ENCODE measurements at places on chromosomes 2 and 18.
A peak's percentile ranks its signal among the peaks of the same experiment; 100 is the strongest.

DNA sequence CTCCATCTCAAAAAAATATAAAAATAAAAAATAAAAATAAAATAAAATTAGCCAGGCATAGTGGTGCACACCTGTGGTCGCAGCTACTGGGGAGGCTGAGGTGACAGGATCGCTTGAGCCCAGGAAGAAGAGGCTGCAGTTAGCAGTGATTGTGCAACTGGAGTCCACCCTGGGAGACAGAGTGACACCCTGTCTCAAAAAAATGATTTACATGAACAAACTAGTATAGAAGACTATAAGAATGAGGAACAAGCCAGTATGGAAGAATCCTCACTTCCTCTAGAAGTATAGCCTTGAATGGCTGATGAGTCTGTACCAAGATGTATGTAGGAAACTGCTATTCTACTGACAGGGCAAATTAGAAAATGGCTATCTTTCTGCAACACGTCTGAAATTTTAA, 10.9 kb downstream of the YES1 start:
- no peak for DNase-seq

- peak; percentile 96 for DNase-seq
These were observed 13.1 kb downstream of the GNLY start for GRCh38 chr2:85707304-85707703.

DNA sequence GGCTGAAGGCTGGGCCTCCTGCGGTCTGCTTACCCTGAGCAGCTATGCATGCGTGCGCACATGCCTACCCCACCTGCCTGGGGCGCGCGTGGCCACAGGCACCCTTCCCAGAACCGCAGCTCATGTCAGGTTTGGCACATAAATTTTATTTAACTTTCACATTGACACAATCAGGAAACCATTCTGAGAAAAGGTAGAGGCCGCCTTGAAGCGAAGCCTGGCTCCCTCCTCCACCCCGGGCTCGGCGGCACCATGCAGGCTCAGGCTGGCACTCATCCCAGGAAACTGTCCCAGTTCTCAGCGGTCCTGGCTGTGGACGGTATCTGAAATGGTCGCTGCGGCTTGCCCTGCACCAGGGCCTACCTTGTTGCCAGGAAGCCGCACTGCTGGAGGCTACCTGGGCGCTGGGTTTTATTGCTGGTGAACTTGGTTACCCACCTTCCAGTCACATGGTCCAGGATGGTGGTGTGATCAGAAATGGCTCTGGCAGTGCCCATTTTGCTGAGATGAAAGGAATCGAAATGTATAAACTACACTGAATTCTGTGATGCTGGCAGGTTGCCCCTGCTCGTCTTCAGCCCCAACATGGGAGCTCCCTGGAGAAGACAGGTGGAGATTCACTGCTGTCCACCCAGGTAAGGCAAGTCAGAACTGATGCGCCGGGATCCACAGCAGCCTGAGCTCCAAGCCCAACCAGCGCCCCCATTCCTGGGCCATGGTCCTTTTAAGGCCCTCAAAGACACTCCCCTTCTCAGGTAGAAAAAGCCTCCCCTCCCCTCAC, 25.5 kb downstream of the CHST10 start:
- no peak for DNase-seq

GRCh38 chr2:203379156-203379555, 51.0 kb downstream of the ABI2 start:
- no peak for DNase-seq

GRCh38 chr18:40437517-40437916, 1517.5 kb upstream of the PIK3C3 start:
- peak; percentile 13 for DNase-seq

DNA sequence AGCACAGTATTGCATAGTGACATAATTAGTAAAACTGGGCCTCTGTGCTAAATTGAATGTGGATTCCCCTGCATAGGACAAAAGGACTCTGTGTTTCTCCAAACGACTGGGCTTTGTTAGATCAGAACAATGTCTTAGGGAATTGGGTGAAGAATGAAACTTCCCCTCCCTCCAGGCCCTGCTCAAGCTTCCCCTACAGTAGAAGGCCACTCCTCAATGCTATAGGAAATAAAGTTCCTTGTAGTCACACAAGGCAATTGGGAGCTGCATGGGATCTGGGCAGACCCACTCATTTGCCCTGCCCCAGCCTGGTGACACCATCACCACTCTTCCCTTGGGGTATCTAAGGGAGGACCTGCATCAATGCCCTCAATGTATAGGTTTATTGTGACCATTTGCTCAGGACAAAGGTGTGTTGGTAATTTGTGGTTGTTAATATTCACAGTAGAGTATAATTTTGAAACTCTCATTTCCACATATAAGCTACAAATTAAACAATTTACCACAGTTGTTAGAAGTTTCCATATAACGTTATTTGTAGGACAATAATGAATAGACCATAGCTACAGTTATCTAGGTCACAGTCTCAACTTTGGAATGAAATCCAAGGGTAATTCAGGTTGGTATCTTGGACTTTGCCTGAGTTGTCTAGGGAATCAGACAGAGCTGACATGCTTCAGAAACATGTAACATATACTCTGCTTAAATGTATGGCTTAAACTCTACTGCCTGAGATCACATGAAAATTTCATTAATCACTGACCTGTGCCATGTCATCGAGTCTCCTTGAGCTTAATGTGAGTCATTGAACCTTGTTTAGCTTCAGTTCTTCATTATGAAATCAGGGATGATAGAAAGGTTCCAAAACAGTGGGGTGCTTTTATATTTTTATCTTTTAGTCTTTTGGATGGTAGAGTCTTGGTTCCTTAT, 64.8 kb upstream of the DARS1 start:
- no peak for DNase-seq

GRCh38 chr2:206983161-206983859, 44.0 kb downstream of the CPO start:
- no peak for DNase-seq

DNA sequence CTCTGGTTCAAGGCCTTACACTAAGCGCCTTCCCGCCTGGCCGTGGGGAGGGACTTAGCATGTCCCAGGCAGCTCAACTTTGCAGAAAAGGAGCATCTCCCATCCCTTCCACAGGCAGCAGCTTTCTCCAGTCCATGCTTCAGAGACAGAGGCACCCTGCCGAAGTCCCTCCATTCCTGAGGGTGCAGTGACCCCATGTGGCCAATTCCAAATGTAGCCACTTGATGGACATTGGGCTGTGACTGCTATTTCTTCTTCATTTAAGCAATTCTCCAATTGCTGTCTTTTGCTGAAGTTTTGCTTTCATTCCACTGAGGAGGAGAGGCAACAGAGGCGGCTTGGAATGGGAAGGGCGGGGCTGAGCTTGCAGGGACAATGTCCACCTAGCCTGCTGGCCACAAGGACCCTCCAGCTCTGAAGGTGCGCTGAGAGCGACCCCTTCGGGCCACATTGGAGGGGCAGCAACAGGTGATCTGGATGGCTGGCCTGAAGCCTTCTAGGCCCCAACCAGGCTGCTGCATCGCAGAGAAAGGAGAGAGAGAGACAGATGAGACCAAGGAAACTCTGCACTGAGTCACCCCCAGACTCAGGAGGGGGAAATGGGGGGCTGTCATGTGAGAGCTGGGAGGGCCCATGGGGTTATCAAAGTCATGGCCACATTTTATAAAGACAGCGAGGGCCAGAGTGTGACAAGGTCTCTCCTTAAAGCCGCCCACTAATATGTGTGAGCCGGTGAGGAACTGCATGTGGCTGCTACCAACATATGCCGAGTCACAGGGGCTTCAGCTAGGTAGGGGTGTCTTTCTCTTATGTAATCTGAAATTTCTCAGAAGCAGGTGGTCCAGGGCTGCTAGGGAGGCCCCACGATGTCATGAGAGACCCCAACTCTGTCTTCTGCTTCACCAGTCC, 61.3 kb downstream of the LONRF2 start:
- peak; percentile 79 for DNase-seq

DNA sequence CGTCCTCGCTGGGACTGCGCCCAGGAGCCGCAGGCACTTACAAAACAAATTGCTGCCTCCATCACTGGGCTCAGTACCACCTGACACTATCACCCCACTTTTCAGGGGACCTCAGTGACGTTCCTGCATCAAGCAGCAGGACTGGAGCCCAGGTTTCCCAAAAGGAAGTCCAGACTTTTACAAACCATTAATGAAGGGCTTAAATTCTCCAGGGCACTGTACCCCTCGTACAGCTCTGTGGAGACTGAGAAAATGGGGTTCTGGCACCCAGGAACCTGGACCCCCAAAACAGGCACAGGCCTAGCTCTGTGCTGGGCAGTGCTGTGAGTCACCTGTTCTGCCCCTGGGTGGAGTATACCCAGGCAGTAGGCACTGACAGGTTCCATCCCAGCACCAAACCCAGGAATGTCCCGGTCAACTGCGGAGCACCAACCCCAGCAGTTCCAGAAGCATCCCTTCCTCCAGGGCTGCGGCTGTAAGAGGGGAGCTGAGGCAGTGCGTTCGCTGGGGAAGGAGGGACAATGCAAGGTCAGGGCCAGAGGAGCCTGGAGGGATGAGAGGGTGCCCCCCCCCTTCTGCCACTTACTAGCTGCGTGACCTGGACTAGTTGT, 24.6 kb upstream of the NOTO start:
- no peak for DNase-seq

DNA sequence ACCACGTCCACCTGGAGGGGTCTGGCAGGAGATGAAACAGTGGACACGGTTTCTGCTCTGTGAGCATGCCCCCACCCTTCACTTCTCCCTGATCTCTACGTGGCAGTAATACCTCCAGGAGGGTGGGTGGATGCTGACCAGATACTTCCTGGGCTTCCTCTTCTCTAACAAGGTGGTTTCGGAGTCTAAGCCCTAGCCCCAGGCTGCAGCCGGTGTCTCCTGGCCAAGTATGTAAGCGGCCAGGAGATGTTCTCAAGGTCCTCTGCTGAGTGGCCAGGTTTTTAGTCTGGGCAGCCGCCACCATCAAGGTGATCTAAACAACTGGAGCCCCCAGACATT, 101.8 kb upstream of the ASB18 start:
- DNase-seq, result no peak

DNA sequence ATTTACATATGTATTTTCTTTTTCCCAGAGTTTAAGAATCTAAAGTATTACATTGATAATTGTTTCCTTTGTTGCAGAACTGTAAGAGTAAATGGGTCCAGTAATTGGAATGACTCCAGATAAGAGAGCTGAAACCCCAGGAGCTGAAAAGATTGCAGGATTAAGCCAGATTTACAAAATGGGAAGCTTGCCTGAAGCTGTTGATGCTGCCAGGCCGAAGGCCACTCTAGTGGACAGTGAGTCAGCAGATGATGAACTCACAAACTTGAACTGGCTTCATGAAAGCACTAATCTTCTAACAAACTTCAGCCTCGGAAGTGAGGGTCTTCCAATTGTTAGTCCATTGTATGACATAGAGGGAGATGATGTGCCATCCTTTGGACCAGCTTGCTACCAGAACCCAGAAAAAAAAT, 183.8 kb upstream of the STON1 start:
- DNase-seq, result peak; percentile 86

DNA sequence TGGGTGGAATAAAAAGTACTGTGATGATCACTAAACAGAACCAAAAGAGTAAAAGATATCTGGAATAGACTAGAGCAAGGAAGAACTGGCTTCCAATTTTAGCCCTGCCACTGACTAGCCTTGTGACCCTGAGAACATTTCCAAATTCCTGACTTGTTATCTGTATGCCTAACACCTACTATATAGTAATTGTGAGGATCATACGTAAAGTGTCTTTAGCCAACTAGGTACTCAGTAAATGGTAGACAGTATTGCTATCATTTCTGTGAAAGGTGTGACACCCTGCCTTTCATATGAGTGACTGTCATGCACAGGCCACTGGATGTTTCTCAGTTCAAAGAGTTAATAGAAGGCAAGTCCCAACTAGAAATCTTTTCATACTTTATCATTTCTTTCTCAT, 29.8 kb downstream of the CYTIP start:
- DNase-seq, result no peak

DNA sequence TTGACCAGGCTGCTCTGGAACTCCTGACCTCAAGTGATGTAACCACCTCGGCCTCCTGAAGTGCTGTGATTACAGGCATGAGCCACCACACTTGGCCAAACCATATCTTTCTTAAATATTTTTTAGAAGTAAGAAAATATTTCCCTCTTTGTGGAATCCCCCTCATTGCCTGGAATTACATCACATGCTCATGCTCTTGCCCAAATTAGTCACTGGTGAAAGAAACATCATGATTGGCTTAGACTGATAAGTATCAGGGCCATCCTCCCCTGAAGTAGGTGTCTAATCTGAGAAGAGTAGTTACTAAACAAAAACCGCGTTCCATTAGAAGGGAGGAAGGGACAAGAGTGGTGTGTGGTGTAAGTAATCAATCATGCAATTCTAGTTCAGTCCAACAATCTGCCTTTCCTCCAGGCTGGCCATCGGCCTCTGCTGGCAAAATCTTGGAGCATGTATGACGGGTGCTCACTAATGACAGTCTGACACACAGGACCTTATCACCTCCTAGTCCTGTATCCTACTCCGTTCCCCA, 52.3 kb upstream of the SCG2 start:
- peak; percentile 76 for DNase-seq

DNA sequence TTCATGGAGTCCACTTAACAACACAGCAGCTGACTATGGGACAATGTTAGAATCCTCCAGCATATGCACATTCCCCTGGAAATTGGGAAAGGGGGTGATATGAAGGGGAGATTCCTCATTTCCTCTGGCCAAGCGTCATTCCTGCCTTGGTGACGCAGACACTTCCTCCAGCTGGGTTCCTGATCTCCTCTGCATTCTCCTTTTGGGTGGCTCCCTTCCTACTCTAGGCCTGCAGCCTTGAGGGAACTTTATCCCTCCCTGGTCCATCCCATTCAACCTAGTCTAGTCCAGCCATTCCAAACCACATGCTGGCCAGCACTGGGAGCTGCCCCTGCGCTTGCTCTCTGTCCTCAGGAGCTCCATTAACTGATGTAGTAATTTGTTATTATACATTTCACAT, 216.8 kb downstream of the VAPA start:
- peak; percentile 16 for DNase-seq

- peak; percentile 69 for DNase-seq
These were observed 401.0 kb downstream of the IRS1 start for GRCh38 chr2:226398580-226398979.

DNA sequence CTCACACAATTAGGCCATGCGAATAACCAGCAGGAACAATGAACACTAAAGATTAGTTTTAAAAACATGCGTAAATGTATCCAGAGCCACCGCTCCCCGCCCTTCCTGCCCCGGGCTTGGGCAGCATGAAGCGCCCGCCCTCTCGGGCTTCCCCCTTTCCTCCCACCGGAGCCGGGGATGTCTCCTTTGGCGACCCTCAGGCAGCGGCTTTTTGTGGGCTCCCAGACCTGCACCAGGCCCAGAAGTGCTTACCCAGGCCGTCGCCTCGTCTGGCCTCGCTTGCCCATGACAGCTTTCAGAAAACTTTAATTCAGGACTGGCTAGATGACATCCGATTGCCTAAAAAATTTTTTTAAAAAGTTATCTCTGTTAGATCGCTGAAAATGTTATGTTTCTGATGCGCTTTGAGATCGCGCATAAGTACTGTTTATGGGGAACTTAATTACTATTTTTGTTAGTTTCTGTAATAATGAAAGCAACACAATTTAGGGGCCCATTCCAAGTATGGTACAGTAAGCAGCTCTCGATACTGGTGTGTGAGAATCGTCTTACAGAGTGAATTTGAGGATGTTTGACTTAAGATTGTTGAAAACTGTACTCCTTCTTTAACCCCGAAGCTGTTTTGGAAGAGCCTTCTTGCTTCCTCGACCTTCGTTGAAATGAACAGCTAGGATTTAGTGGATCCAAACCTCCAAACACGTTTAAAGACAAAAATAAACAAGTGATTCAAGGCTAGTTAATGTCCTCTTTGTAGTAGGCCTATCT, 1.1 kb downstream of the MAP3K20 start:
- DNase-seq, result peak; percentile 56

Data from fibroblast of pulmonary artery (primary cell).